Type B pancreatic cell (in vitro differentiated cells): ENCODE measurements at places on chromosomes 12 and 14.

DNA sequence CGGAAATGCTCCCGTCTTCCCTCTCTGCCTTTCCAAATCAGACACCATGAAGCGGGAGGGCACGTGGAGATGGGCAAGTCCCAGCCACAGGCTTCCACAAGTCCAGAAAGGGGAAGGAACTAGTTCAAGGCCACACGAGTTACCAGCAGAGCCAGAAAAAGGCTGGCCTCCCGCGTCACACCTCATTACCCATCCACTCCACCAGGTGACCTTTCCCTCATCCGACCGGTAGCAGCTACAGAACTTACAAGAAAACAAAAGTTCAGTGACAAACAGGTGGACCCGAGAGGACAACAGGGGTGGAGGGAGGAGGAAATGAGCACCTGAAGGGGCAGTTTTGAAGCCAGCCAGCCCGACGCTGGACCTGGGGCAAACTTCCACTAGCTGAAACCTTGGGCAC lies 46.9 kb downstream of the CHGA start:
- DNase-seq = no peak

DNA sequence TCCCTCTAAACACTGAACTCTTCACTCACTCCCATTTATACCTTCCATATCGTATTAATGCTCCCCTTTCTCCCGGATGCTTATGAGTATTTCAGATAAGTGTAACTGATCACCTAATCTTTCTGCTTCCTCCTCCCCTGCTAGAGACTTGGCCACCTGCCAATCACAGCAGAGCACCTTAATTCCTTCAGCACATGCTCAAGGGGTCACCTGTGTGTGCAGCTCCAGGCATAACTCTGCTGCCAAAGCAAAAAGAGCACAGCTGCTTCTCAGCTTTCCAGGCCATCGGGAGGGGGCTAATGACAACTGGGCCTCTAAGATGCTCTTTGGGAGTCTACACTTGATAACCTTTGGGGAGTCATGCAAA lies 106.9 kb upstream of the DYRK2 start:
- DNase-seq = no peak

DNA sequence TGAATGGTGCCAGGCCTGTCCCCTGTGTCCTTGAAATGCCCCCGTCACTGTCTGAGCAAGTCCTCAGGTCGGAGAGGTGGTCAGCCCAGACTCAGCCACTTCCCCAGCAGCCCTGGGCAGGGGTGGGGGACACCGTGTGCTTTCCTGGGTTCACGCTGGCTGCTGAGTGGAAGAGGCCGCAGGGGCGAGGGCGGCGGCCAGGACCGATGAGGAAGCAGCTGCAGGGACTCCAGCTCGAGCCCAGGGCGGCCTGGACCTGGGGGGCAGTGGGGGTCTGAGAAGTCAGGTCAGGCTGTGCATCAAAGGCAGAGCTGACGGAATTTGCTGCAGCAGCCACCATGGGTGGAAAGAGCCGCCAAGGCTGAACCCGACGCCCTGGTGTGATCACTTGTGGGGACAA lies 28.4 kb downstream of the NOC4L start:
- no peak for DNase-seq

DNA sequence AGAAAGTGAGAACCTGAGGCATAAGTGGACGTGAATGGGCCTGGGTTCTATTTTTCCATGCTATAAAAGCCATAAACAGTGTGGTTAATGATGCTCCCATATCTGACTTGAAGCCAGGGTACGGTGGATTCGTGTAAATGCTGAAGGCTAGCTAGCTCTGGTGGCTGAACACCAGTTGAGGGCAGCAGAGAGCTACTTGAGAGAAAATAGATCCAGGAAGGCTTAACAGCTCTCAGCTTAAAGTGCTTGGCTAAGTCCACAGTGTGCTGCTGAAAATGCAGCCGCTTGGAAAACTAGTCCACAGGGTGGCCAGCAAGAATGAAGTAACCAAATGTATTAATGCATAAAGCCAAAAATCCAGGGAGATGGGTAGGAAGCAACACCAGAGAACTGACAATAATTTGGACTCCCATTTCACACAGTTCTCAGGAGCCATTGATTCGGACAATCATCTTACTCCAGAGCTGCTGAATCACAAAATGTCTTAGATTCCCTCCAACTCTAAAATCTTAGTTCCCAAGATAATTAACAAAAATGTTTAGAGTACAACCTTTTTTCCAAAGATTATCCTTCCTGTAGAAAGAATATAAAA lies 15.0 kb upstream of the FOXG1 start:
- no peak for DNase-seq

- no peak for DNase-seq
Measured at GRCh38 chr12:68293347-68293746, 38.8 kb downstream of the MDM1 start.

GRCh38 chr14:74684434-74684833 lies 28.4 kb downstream of the AREL1 start:
- DNase-seq = no peak

GRCh38 chr14:102970496-102970895 lies 48.0 kb downstream of the AMN start:
- DNase-seq = no peak

DNA sequence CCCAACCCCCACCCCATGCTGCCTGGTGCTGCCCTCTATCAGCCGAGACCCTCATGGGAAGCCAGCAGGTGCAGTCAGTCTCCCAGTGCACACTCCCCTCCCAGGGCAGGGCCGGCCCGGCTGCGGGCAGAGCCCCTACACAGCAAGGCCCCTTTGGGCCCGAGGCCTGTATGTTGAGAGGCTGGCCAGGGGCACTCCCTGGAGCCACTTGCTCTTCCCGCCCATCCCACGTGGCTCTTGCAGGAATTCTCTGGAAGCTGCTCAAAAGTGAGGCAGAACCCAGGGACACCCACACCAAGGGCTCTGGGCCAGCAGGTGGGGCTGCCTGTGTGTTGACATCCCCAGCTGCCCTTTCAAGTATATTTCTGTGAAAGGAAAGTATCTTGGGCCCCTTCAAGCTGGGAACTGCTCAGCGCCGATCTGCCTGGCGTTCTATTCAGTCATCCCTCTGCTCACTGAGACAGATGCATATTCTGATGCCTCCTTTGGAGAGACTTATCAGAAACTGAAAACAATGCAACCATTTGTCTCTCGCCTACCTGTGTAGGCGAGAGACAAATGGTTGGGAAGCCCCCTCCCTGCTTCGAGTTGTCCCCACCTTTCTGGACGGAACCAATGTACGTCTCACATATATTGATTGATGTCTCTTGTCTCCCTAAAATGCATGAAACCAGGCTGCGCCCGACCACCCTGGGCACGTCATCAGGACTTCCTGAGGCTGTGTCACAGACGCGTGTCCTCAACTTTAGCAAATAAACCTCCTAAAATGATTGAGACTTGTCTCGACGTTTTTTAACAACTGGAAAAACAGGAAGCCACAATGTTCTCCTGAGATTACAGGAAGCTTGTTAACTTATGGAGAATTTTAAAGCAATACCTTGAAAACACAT lies 6.0 kb downstream of the GPR132 start:
- DNase-seq = no peak

DNA sequence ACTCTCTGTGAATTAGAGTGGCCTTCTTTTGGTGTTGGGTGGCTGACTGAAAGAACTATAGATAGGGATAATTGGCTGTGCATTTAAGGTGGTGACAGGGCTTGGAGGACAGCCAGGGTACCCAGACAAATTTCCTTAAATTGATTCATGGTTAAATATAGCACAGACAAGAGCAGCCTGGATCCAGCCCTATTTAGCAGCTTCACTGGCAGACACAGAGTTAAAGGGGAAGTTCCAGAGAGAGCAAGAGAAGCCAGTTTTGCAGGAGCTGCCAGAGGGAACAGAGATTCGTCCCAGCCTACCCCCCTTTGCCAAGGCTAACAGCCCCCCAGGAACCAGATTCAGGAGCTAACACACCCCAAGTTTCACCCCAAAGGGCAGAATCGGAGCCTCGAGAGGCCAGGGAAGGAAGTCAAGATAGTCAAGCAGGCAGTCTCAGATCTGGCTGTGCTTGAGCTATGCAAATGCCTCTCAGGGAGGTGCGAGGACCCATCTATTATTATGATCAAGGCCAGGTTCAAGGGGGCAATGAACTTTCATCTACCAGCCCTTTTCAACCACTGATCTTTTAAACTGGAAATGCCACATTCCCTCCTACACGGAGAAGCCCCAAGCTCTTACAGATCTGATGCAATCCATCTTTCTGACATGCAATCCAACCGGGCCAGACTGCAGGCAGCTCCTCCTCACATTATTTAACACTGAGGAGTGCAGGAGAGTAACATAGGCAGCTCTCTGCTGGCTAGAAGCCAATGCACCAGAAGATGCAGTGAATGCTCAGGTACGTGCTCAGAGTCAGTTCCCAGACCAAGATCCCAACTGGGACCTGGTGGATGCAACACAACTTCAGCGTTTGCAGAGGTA lies 58.2 kb downstream of the DHRS2 start:
- no peak for DNase-seq

- no peak for DNase-seq
Measured at GRCh38 chr14:40981247-40981646, 625.4 kb upstream of the LRFN5 start.

GRCh38 chr14:88791629-88792472 lies 902 bp downstream of the EML5 start:
- peak; percentile 68 for DNase-seq

DNA sequence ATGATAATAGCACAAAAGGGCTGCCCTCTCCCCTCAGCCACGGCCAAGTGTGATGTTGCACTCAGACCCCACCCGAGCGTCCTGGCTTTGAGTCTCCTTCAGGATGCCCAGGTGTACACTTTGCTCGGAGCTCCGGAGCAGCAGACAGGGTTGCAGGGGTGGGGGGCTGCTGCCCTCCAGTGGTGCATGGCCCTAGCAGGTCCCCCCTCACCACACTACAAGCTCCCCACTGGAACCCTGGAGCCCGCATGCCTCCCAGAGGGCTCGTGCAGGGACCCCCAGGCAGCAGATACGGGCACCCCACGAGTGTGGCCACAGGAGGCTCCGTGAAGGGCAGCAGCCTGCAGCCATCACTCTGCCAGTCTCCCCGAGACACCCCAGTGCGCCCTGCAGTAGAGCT lies 69.9 kb upstream of the C14orf180 start:
- peak; percentile 63 for DNase-seq

DNA sequence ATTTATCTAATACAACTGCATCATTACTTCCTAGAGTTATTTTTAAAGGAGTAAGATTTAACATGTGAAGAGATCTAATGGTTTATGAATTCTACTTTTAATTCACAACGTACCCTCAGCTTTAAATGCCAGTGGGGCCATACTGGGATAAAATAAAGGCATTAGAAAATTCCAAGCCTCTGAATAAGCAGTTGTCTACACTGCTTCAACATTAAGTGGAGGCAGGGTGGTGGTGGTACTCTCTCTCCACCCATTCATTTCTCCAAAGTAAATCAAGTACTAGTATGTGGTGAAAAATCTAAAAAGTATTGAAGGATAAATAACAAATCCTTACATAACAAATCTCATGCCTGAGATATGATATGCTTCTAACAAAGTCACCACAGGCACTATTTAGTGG lies 52.4 kb downstream of the FERMT2 start:
- DNase-seq = no peak

DNA sequence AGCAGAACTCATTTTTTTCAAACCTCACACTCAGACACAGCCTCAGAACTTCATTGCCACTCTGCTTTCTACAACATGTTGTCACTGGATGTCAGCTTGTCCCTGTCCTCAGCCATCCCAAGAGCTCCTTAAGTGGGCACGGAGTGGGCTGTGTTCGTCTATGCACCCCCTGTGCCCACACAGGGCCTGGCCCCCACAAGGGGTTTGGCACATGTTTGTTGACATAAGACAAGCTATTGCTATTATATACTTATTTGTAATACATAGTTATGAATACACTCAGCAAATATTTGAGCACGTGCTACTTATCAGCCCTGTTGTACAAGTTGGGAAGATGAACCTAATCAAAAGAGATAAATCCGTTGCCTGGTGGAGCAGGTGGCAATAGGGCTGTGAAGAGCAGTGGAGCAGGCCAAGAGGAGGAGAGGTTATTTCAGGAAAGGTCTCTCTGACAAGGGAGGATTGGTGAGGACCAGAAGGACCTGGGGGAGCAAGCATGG lies 4.3 kb upstream of the BDKRB1 start:
- DNase-seq = no peak

DNA sequence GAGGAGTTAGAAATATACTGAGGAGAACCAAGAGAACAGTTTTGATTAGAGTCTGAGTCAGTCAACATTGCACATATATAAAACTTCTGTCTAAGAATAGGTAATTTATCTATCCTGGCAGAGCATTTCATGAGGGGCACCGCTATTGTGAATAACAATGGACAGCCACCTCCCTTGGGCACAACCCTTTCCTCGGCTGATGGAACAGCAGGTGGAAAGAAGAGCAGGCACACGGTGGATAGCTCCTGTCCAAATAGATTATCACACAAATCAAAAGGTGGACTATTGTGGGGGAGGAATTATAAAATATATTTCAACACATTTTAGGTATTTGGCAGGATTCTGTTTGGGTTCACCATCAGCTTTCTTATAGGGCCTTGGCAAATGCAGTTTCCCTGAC lies 84.0 kb upstream of the PTPRB start:
- no peak for DNase-seq

DNA sequence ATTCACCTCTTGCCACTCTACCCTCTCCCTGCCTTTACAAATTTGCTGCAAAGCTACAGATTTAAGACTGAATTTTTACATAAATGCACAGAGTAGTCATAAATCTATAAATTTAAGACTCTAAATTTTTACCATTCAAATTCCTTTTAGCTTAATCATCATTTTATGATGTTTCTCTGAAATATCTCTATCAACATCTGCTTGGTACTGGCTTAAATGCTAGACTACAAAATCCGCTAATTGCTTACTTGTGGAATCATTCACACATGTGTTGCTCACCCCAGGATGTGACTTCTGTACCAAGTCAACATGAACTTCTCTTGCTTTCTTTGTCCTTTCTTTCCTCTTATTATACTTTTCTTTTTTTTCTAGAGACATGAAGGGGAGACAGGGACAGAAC lies 109.2 kb downstream of the GALC start:
- DNase-seq = no peak

- DNase-seq = peak; percentile 78
Measured at GRCh38 chr12:52082988-52083637, 3.6 kb downstream of the SMIM41 start.

GRCh38 chr12:91769736-91770135 lies 375.9 kb downstream of the BTG1 start:
- no peak for DNase-seq
